Aorta (tissue), 5 donors: ENCODE measurements at places on chromosomes 4 and X.

DNA sequence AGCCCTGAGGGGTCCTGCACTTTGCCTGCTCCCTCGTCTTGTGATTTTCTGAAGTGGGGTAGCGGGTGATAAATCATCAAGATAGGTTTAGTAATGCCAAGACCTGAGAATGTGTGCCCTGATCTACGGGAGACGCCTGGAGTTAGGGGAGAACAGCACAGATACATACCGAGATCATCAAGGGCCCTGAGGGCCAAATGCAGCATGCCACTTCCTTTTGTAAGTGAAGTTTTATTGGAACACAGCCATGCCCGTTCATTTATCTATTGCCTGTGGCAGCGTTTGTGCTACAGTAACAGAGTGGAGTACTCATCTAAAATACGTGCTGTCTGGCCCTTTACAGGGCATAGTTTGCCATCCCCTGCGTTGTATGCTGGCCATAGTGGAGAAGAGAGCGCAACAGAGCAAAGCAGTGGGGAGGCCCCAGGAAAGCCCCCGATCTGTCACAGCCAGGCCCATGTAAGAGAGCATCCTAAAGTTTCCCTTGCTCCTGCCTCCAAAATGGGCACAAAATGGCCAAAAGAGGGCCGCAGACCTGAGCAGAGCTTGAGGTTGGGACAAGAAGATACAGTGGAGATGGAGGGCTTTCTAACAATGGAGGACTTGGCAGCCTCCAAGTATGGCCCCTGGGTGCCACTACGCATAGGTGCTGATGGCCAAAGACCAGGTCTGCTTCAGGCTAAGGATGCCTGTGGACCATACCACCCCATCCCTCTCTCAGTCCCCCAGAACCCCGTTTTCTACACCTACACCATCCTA is 167.0 kb downstream of the SMIM20 start:
- DNase-seq, result no peak

- DNase-seq, result no peak
Observed at GRCh38 chrX:23666282-23666681, 1.0 kb upstream of the PRDX4 start.

- no peak for DNase-seq
Observed at GRCh38 chr4:5568336-5568735, 140.0 kb downstream of the EVC2 start.

- DNase-seq, result no peak
Observed at GRCh38 chr4:48725414-48725813, 54.7 kb downstream of the FRYL start.

DNA sequence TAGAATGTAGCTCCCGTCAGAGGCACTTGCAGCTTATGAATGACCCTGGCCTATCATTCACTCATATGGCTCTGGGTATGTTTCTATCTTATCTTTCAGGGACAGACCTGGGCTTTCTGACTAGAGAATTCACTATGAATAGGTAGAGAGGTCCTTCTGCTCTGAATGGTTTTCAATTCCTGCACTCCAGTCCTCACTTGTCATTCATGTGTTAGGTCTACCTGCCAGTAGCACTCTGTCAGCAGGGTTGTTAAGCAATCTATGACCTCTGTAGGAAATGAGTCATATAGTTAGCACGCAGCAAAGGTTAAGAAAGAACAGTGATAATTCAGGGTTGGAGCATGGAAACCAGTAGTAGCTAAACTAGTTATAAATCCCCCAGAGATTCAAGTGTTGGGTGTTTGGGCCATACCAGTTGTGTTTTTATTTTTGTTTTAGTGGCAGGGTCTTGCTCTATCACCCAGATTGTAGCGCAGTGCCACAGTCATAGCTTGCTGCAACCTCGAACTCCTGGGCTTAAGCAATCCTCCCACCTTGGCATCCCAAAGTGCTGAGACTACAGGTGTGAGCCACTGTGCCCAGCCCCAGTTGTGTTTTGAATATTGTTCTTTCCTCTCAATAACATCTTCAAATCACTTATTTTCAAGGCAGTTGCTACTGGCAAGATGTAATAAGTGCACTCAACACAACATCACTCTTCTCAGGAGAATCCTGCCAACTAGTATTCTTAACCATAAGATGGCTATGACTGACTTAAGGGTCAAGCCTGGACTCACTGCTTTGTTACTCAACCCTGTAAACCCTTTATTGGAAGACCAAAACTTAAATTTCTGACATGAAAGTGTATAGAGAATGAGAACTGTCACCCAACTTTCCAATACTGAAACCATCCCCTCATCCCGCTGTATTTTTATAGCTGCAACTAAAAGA is 25.1 kb downstream of the ARL13A start:
- DNase-seq, result no peak

DNA sequence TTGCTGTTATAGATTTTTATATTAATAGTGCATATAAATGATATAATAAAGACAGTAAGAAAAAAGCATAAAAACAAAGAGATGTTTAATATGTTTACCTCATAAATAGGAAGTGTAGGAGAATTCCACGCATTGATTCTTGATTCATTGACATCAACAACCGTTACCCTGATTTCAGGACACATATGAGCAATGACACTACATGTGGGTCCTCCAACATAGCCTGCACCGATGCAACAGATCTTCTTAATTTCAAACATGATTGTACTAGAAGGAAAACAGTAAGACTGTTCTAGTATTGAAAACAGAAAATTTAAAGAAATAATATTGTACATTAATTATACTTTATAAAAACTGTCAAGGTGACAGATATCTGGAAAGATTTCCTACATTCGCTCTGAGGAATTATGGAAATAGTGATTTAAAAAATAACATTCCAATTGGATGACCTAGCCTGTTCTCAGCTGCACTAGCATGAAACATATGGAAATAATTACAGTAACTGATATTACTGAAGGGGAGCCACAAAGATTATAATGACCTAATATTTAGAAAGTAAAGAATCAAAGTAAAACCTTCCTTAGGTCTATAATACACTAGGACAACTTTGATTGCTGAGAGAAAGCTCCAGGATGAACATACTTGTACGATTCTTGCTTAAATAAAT is 5.9 kb downstream of the UGDH start:
- no peak for DNase-seq

- no peak for DNase-seq
Observed at GRCh38 chr4:14218641-14219040, 591.1 kb upstream of the BOD1L1 start.

DNA sequence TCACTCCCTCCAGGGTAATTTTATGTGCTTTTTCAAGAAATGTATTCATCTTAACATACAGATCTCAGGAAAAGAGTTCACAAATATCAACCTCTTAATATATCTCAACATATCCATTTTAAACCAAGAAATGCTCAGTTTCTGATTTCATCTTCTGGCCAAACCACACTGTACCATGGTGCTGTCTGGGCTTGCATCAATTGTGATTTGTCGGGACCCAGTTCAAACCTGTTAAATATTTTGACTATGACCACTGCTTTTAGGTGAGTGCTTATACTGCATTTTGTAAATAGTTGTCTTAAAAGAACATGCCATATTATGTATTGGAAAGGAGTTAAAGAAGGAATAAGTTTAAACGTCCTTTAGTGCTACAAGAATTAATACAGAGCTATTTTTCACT is 352.1 kb downstream of the SPOCK3 start:
- no peak for DNase-seq

DNA sequence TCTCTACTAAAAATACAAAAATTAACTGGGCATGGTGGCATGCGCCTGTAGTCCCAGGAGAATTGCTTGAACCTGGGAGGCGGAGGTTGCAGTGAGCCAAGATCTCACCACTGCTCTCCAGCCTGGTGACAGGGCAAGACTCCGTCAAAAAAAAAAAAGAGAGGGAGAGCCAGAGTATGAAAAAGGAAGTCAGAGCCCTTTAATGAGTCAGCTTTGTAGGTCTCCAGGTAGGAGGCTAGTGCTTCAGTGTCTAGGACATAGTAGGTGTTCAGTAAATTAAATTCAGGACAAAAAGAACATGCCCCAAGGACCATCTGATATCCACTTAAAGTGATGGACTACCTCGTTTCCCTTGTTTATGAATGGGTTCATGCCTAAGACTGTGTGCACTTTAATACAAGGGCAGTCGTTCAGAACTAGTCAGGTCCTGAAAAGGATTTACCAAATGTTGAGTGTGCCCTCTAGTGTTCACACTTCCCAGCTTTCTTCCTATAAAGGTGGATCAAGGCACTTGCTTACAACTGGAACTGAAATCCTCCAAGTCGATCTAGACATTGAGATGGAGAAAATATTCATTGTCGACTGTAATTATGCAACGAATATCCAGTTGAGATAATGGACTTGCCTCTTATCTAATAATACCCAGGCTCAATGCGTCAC is 29.0 kb downstream of the F9 start:
- no peak for DNase-seq

- no peak for DNase-seq
Observed at GRCh38 chrX:10450959-10451355, 169.4 kb downstream of the MID1 start.

DNA sequence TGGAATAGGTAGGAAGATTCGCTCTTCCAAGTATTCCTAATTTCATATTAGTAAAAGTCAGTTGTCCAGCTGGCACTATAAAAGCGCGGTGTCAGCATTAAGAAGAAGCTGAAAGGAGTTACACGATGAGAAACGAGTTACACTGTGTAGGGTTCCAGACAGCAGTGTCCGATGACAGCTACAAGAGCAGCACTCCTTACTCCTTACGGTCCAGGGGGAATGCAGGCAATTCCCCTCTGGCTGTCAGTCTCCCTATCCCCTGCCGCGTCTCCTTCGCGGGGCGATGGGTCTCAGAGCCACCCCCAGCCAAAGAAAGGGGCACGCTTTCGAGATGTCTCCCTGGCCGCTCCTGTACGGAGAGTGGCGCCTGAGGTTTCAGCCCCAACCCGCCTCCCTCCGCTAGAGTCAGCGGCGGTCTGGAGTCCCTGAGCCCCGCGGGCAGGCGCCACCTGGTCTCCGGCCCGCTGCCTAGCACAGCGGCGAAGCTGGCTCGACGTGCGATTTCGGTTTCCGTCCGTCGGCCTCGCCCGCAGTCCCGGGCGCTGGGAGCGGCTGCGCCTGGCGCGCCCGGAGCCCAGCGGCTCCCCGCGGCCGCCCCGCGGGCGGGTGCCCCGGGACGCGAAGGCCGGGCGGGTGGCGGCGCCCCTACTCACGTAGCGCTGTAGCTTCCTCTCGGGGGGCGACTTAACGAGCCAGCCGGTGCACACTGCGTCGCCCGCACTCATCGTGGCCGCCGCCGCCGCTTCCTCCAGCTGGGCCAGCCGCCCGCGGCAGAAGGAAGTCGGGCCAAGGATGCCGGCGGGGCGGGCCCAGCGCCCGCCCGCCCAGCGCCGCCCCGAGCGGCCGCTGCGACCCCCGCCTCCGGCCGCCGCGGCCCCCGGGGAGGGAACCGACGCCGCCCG is at the start of gene GAB3:
Gene GAB3 (minus strand): TSS at position 777 of the 902 bp plus-strand sequence. CDS start 52 bp downstream, at position 725.
- DNase-seq, result peak; percentile 81

DNA sequence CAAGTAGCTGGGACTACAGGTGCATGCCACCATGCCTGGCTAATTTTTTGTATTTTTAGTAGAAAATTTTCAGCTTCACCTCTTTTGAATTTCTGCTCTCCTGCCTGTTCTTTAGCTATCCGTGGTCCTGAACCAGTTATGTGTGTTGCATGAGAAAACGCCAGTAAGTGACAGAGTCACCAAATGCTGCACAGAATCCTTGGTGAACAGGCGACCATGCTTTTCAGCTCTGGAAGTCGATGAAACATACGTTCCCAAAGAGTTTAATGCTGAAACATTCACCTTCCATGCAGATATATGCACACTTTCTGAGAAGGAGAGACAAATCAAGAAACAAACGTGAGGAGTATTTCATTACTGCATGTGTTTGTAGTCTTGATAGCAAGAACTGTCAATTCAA is 13.9 kb downstream of the ALB start:
- DNase-seq, result no peak

DNA sequence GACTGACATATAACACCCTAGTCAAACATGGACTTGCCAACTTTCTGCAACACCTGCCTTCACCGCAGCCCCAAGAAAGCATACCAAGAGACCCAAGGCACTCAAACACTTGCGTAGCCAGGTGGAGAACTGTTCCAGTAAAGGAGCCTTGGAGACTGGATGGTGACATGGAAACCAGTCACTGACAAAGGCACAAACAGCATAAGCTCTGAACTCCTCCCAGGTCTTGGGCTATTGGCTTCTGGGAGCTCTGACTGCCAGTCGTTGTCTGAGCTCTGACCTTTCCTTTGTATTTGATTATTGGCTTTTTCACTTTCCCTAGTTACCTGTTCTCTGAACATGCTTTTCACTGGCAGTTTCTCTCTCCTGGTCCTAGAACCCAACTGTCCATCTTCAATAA is 38.3 kb downstream of the ARAP2 start:
- DNase-seq, result no peak

GRCh38 chrX:9355739-9356138 is 109.1 kb upstream of the TBL1X start:
- DNase-seq, result no peak

- no peak for DNase-seq
Observed at GRCh38 chrX:133306316-133306715, 88.2 kb upstream of the TFDP3 start.

- no peak for DNase-seq
Observed at GRCh38 chr4:174912919-174913543, 5.1 kb upstream of the ADAM29 start.

DNA sequence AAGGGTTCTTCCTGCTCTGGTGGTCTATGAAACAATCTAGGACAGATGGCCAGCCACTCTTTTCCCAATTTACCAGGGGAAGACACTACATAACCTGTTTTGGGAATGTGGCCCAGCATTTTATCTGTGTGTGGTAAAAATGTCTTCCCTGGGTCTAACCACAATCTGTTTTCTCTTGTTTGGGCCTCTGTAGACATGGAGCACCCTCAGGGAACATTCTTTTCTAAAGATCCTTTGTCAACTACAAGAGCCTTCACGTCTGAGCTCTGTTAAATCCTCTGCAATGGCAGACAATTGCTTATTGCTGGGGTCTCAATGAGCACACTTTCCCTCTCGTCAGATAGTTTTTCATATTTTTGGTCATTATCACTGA is 35.5 kb downstream of the PLAC1 start:
- no peak for DNase-seq

DNA sequence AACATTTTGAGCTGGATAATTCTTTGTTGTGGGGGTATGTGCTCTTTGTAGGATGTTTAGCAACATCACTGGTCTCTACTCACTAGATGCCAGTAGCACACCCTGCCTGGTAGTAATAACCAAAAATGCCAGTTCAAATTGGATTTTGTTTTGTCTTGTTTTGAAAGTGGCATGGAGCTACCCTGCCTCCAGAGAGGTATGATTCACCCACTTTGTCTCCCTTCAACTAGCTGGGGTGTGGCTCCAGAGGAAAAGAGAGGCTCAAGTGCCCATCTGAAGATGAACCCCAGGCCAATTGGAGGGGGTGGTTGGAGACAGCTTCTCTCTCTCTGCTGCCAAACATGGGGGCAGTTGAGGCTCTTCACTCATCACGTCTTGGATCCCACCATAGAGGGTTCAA is 34.5 kb downstream of the NIPAL1 start:
- no peak for DNase-seq

DNA sequence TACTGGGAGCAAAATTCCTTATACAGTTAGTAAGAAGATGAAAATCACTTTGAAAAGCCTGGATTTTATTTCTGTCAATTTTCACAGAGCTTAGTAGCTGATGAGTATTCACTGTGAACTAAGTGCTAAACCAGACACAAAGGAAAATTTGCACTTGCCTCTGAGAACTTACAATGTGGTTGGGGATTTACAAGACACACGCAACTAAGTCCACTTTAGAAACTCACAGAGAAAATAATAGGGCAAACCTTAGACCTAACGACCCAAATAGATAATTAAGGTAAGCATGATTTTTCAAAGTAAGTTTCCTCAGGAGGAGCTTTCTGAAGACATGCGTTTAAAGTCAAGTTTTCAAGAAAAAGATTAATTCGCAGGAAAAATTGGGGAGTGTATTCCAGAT is 708.9 kb downstream of the ADGRL3 start:
- DNase-seq, result no peak
